ENCODE measurements at places on chromosomes 1 and 21.

- peak; percentile 25 for DNase-seq
- no peak overlapping the region for H3K27ac ChIP-seq
- no peak overlapping the region for H3K4me3 ChIP-seq
- peaks cover 6% of the 10 kb centered on the region for H3K4me1 ChIP-seq
- H3K27me3 ChIP-seq: no peaks in the 10 kb centered on the region
These were observed 100.9 kb downstream of the DDX20 start for GRCh38 chr1:111856411-111857185.

DNA sequence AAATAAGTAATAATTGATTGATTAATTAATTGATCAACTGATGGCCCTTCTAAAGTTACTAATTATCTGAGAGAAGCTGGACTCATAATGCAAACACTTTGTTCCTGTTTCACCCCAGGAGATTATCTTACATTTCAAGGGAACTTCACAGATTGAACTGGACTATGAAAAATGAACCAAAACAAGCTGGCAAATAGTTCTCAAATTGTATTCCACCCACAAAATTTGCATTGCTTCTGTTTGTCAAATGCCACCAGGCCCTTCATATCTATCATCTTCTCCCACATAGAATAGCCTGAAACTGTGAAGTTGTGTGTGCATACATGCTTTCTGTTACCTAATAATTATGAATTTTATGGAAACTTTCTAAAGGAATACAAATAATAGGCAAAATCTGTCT lies 104.0 kb downstream of the ZNF281 start:
- no peak for DNase-seq
- no peak overlapping the region for H3K4me3 ChIP-seq
- H3K27ac ChIP-seq: no peak overlapping the region
- H3K36me3 ChIP-seq: no peaks in the 10 kb centered on the region

DNA sequence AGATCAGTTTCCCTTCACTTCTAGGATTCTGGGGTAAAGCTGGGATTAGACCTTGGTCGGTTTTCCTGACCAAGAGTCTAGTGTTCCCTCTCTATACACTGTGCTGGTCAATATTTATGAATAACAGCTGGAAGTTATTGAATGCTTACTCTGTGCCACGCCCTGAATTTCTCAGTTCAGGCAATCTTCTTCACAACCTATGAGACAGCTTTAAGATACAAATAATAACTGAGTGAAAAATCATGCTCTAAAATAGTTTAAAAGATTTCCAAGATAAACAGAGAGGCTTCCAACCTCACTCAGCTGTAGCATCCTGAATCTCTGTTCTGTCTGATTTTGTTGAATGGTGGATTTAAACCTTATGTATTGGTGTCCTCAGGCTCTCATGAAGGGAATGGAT lies 72.2 kb downstream of the GNG12 start:
- H3K4me3 ChIP-seq: no peak overlapping the region
- no peaks in the 10 kb centered on the region for H3K36me3 ChIP-seq
- DNase-seq: no peak
- H3K4me1 ChIP-seq: peaks cover 3% of the 10 kb centered on the region

GRCh38 chr1:19756480-19756879 lies 43.2 kb downstream of the TMCO4 start:
- no peak overlapping the region for H3K4me3 ChIP-seq
- H3K36me3 ChIP-seq: no peaks in the 10 kb centered on the region
- no peaks in the 10 kb centered on the region for H3K27me3 ChIP-seq
- no peak for DNase-seq
- no peaks in the 10 kb centered on the region for H3K4me1 ChIP-seq
- H3K27ac ChIP-seq: no peak overlapping the region

GRCh38 chr1:110057963-110058518 lies 12.4 kb downstream of the ALX3 start:
- peaks cover 21% of the 10 kb centered on the region for H3K36me3 ChIP-seq
- no peaks in the 10 kb centered on the region for H3K4me1 ChIP-seq
- H3K27ac ChIP-seq: no peak overlapping the region

DNA sequence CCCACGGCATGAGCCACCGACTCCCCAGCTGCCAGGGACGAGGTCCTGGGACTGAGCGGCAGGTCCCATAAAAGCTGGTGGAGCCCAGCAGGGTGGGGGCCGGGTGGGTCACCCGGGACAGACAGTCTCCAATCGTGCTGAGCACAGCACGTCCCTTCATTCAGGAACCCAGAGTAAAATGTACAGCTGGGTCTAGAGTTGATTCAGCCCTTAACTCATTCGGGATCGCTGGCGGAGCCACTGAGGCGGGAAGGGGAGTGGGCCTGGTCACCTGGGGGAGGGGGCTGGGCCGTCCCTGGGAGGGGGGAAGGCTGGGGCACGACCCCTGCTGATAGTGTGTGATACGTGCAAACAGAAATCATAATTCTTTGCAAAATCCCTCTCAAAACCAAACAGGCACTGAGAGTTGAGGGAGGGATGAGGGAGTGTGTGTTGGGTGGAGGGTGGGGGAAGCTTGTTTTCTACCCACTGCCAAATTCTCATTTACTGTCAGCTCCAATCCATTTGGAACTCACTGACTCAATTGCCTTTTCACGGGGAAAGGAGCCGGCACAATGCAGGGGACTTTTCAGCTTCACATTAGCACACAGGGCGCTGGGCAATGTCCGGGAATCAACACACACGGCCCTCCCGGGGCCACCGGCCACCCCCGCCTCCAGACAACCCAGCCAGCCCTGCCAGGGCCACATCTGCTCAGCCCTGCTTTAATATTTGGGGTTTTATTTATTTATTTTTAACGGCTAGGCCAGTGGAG lies 13.8 kb downstream of the CASZ1 start:
- H3K4me3 ChIP-seq: no peak overlapping the region
- no peaks in the 10 kb centered on the region for H3K36me3 ChIP-seq
- no peaks in the 10 kb centered on the region for H3K27me3 ChIP-seq
- no peak overlapping the region for H3K27ac ChIP-seq

- DNase-seq: peak; percentile 33
- H3K27ac ChIP-seq: no peak overlapping the region
- H3K4me1 ChIP-seq: peaks cover 11% of the 10 kb centered on the region
- H3K36me3 ChIP-seq: peaks cover 7% of the 10 kb centered on the region
- H3K4me3 ChIP-seq: no peak overlapping the region
- H3K27me3 ChIP-seq: no peaks in the 10 kb centered on the region
These were observed 12.7 kb downstream of the TPM3 start for GRCh38 chr1:154178911-154179811.

DNA sequence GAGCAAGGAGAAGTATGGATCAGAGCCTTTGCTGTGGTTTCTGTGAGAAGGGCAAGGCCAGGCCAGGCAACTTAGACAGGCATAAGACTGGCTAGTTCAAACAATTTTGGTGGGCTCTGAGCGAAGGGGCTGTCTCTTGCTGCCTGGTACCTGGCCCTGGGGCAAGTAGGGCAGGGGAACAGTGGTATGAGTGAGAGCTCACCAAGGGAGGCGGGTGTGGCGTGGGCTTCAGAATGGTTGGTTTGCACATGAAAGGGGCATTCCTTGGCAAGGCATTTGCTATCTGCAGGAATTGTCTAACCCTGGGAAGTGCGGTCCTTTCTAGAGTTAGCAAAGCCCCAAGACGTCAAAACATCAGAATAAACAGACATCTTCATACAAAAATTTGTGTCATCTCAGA lies 210.5 kb downstream of the CAMTA1 start:
- no peaks in the 10 kb centered on the region for H3K36me3 ChIP-seq
- no peaks in the 10 kb centered on the region for H3K27me3 ChIP-seq
- DNase-seq: no peak
- H3K27ac ChIP-seq: no peak overlapping the region
- H3K4me3 ChIP-seq: no peak overlapping the region

DNA sequence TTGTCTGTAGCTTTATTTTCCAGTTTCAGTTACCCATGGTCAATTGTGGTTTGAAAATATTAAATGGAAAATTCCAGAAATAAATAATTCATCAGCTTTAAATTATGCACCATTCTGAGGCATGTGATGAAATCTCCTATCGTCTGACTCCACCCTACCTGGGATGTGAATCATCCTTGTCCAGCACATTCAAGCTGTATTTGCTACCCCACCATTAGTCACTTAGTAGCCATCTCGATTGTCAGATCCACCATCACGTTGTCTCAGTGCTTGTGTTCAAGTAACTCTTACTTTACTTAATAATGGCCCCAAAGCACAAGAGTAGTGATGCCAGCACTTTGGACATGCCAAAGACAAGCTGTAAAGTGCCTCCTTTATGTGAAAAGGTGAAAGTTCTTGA lies 4.0 kb downstream of the STPG1 start:
- no peaks in the 10 kb centered on the region for H3K27me3 ChIP-seq
- no peaks in the 10 kb centered on the region for H3K36me3 ChIP-seq
- no peaks in the 10 kb centered on the region for H3K4me1 ChIP-seq
- H3K4me3 ChIP-seq: no peak overlapping the region
- no peak overlapping the region for H3K27ac ChIP-seq
- no peak for DNase-seq

DNA sequence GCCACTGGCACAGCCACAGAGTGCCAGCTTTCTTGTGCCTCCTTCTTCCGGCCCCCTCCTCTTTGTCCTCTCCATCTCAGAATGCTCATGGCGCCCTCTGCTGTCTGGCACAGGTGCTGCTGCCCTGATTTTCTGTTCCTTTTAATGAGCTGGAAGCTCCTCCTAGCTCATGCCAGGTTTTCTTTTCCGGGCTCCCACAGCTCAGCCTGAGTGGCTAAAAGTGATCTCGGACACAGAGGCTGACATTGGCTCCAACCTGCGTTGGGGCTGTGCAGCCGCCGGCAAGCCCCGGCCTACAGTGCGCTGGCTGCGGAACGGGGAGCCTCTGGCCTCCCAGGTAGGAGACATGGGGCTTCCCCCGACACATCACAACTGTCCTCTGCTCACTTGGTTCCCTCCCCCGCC lies 18.7 kb downstream of the CNTN2 start:
- no peaks in the 10 kb centered on the region for H3K27me3 ChIP-seq
- no peaks in the 10 kb centered on the region for H3K36me3 ChIP-seq
- DNase-seq: peak; percentile 88
- no peak overlapping the region for H3K27ac ChIP-seq
- H3K4me1 ChIP-seq: no peaks in the 10 kb centered on the region
- no peak overlapping the region for H3K4me3 ChIP-seq

- no peak overlapping the region for H3K4me3 ChIP-seq
- peak overlapping the region; percentile 90 for H3K27ac ChIP-seq
- H3K27me3 ChIP-seq: no peaks in the 10 kb centered on the region
- no peaks in the 10 kb centered on the region for H3K36me3 ChIP-seq
- H3K4me1 ChIP-seq: peaks cover 27% of the 10 kb centered on the region
These were observed 112.6 kb downstream of the ADAMTS1 start for GRCh38 chr21:26732432-26733221.

GRCh38 chr1:247440001-247440620 lies 17.8 kb downstream of the OR2B11 start:
- H3K27me3 ChIP-seq: no peaks in the 10 kb centered on the region
- H3K4me1 ChIP-seq: no peaks in the 10 kb centered on the region
- H3K36me3 ChIP-seq: no peaks in the 10 kb centered on the region
- H3K4me3 ChIP-seq: no peak overlapping the region
- H3K27ac ChIP-seq: no peak overlapping the region

DNA sequence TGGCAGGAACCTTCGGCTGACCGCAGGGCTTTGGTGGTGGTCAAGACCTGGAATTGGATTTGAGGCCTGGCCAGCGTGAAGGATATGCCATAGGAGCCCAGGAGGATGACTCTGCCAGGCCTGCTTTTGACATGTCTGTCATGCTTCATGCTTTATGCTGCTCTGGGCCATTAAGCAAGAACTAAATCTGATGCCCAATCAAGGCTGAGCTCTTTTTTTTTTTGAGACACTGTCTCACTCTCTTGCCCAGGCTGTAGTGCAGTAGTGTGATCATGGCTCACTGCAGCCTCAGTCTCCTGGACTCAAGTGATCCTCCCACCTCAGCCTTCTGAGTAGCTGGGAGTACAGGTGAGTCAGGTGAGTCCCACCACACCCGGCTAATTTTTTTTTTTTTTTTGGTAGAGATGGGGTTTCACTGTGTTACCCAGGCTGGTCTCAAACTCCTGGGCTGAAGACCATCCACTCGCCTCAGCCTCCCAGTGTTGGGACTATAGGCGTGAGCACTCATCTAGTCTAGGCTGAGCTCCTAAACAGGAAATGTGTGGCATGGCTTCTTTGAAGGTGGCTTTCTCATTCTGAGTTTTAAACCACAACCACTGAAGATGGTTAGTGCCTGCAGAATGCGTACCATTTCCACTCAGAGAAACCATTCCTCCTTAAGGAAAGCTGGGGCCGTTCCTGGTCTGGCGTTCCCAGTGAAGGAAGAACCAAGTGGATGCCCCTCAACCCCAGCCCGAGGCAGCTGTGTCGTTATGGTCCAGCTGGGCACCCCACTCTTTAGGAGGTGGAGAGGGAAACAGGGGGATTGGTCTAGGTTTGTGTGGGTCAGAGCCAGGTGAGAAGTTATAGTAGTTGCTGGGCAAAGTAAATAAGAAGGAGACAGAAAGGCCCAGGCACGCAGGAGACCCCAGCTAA lies 34.2 kb upstream of the ATP5PO start:
- no peak overlapping the region for H3K4me3 ChIP-seq
- no peaks in the 10 kb centered on the region for H3K27me3 ChIP-seq
- no peak overlapping the region for H3K27ac ChIP-seq
- H3K4me1 ChIP-seq: peaks cover 10% of the 10 kb centered on the region

- no peak overlapping the region for H3K4me3 ChIP-seq
- H3K27ac ChIP-seq: no peak overlapping the region
- H3K27me3 ChIP-seq: no peaks in the 10 kb centered on the region
- H3K4me1 ChIP-seq: peaks cover 4% of the 10 kb centered on the region
- no peak for DNase-seq
- H3K36me3 ChIP-seq: no peaks in the 10 kb centered on the region
These were observed 174.7 kb upstream of the SGIP1 start for GRCh38 chr1:66359269-66359668.

DNA sequence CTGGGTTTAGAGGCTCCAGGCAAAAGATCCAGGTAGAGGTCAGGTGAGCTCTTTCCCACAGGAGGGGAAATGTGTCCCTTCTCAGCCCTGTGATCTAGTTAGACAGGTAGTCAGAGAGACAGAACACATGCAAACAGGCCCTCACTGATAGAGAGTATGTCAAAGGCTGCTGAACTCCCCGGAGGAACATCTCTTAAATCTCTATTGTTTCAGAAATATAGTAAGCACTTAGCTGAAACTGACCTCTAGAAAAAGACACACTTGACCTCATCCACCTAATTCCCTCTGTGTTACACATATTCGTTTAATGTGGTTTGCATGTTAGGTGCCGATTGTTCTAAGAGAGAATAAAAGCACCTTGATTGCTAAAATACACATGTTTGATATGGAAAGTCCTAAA lies 23.3 kb downstream of the SUSD4 start:
- H3K36me3 ChIP-seq: no peaks in the 10 kb centered on the region
- H3K27ac ChIP-seq: no peak overlapping the region
- H3K4me3 ChIP-seq: no peak overlapping the region

GRCh38 chr21:41119901-41120300 lies 48.1 kb upstream of the BACE2 start:
- no peak overlapping the region for H3K4me3 ChIP-seq
- H3K4me1 ChIP-seq: no peaks in the 10 kb centered on the region
- H3K36me3 ChIP-seq: no peaks in the 10 kb centered on the region

DNA sequence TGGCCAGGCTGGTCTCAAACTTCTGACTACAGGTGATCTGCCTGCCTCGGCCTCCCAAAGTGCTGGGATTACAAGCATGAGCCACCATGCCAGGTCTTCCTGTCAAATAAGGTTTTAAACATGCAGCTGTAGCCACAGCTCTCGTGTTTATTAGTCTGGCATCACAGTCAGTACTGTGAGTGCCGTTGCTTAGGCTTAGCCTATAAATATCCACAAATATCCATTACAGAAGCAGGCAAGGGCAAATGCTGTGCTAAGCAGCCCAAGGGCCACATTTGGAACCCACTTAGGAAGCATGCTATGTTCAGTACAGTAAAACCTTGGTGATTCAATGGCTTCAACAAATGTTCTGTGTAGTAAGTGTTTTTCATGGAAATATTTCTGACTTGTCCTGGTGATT lies 75.9 kb downstream of the KIF1B start:
- no peak overlapping the region for H3K4me3 ChIP-seq
- H3K4me1 ChIP-seq: no peaks in the 10 kb centered on the region
- no peaks in the 10 kb centered on the region for H3K36me3 ChIP-seq
- no peaks in the 10 kb centered on the region for H3K27me3 ChIP-seq
- no peak overlapping the region for H3K27ac ChIP-seq

Data from mesendoderm (in vitro differentiated cells).